NCI-H510A treated with DMSO at 0.1 percent for 48 hours (cell line): ENCODE measurements at places on chromosomes 6 and 20.

- DNase-seq = no peak
Measured at GRCh38 chr20:51811514-51812128, 9.3 kb upstream of the SALL4 start.

DNA sequence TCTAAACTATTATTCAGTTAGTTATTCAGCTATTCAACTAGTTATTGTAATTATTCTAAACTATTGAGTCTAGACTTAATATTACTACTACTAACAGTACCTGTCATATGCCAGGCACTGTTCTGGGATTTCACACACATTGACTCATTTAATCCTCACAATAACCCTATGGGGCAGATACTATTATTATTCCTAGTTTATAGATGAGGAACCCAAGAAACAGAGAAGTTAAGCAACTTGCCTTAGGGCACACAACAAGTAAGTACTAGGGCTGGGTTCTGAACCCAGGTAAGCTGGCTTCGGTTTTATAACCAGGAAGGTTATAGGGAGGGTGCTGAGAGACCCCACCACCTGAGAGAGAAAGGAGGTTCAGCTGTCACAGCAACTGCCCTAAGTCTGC is 7.8 kb downstream of the TEAD3 start:
- no peak for DNase-seq

GRCh38 chr6:41901882-41902519 is 6.8 kb upstream of the USP49 start:
- DNase-seq = no peak

DNA sequence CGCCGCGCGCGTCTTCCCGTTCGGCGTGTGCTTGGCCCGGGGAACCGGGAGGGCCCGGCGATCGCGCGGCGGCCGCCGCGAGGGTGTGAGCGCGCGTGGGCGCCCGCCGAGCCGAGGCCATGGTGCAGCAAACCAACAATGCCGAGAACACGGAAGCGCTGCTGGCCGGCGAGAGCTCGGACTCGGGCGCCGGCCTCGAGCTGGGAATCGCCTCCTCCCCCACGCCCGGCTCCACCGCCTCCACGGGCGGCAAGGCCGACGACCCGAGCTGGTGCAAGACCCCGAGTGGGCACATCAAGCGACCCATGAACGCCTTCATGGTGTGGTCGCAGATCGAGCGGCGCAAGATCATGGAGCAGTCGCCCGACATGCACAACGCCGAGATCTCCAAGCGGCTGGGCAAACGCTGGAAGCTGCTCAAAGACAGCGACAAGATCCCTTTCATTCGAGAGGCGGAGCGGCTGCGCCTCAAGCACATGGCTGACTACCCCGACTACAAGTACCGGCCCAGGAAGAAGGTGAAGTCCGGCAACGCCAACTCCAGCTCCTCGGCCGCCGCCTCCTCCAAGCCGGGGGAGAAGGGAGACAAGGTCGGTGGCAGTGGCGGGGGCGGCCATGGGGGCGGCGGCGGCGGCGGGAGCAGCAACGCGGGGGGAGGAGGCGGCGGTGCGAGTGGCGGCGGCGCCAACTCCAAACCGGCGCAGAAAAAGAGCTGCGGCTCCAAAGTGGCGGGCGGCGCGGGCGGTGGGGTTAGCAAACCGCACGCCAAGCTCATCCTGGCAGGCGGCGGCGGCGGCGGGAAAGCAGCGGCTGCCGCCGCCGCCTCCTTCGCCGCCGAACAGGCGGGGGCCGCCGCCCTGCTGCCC is 1.1 kb downstream of the SOX4 start:
- DNase-seq = no peak

DNA sequence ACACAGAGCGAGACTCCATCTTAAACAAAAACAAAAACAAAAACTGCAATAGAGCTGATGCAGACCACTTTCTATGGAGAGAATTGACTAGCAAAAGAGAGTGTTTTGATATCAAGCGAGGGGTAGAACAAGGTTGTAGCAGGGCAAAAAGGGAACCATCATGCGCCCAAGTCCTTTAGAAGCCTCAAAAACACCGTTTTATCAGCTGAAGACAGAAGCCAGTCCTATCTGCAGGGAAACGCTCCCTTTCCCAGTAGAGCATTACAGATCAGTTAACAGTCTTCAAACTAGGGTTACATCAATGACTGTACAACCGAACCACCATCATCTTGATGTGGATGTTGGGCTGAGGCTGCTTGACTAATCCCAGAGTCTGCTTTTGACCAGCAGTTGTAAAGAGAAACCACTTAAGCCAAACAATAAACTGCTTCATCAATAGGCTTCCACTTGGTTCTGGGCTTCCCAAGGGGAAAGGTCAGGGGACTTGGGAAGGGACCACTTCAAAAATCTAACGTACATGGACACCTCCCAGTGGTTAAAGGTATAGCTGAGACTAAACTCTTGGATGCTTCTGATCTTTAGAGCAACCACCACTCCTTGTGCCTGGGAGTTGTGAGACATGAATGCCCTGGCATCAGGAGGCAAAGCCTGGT is 59.6 kb upstream of the SPDEF start:
- DNase-seq = no peak

DNA sequence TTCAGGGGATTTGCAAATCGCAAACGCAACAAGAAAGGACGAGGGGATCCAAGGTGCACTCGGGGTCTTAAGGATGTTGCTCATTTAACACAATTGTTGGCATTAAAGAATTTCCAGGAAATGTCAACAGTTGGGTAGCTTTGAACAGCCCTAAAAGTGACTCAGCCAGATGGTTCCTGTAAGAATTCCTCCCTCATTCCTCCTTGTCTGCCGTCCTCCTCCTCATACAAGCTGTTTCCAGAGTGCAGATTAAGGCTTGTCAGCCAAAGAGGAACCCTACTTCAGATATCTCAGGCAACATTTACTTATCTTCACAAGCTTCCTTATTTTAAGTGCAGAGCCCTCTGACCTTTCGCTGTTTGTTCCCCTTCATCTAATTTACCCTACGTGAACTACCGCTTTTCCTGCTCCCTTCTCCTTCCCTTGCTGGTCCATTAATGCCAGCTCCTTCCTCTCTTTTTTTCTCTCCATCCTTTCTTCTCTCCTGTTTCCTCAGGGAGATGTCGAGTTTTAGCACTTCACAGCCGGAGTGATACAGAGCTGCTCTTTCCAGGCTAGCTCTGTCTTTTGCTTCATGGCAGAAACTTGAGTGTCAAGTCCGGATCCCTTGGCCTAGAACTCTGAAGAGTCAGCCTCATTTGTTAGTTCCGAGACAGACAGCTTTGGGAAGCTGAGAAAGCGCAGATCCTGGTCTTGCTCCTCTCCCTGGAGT is 26.1 kb upstream of the TBC1D7 start:
- no peak for DNase-seq

DNA sequence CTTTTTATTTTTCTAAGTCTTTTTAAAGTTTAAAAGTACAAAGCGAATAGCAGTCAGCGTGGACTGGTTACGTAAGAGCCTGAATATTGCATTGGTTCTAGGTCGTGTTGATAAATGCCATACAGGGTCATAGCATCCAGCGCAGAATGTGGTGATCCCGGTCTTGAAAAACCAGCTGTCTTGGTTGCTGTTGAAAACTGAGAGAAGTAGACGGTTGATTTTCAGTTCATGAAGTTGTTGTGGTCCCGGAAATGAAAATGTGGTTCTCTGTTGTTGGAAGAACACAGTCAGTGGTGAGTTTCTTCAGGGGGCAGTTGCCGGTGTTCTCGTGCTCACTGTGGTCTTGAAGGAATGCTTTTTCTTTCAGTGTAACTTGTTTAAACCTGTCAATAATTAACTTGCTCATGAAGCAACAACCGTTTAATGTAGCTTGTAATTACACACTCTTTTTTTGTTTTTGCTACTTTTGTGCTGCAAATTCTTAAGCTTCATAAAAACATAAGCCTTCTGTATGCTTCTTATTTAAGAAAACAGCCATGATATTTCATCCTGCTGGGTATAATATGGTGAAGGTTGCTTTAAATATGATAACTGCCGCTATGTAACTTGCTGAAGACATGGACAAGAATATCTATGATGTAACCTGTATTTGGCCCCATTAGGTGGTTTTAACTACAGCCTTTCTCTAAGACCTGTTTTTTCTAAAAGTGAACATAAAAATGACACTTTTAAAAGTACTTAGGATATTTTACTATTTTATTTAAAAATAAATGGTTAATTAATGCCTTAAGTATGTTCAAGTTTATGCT is 64.8 kb upstream of the KIF25 start:
- DNase-seq = no peak
